Stimulated activated CD4-positive, alpha-beta T cell treated with anti-CD3 and anti-CD28 coated beads, Interleukin-15, amount 100 ng/mL, for 1 hour (primary cell): ENCODE measurements at places on chromosomes 6 and 20.

- DNase-seq: no peak
Observed at GRCh38 chr20:49161428-49162152, 26.5 kb downstream of the STAU1 start.

- DNase-seq: no peak
Observed at GRCh38 chr20:23917024-23917725, 37.6 kb upstream of the CST5 start.

- DNase-seq: no peak
Observed at GRCh38 chr20:20365480-20366161, 2.3 kb upstream of the INSM1 start.

- DNase-seq: no peak
Observed at GRCh38 chr6:93219447-93219846, 199.9 kb downstream of the EPHA7 start.
